ENCODE measurements at places on chromosomes 11 and 22.

- no peak for DNase-seq
Observed at GRCh38 chr11:76216536-76217325, 10.4 kb upstream of the WNT11 start.

DNA sequence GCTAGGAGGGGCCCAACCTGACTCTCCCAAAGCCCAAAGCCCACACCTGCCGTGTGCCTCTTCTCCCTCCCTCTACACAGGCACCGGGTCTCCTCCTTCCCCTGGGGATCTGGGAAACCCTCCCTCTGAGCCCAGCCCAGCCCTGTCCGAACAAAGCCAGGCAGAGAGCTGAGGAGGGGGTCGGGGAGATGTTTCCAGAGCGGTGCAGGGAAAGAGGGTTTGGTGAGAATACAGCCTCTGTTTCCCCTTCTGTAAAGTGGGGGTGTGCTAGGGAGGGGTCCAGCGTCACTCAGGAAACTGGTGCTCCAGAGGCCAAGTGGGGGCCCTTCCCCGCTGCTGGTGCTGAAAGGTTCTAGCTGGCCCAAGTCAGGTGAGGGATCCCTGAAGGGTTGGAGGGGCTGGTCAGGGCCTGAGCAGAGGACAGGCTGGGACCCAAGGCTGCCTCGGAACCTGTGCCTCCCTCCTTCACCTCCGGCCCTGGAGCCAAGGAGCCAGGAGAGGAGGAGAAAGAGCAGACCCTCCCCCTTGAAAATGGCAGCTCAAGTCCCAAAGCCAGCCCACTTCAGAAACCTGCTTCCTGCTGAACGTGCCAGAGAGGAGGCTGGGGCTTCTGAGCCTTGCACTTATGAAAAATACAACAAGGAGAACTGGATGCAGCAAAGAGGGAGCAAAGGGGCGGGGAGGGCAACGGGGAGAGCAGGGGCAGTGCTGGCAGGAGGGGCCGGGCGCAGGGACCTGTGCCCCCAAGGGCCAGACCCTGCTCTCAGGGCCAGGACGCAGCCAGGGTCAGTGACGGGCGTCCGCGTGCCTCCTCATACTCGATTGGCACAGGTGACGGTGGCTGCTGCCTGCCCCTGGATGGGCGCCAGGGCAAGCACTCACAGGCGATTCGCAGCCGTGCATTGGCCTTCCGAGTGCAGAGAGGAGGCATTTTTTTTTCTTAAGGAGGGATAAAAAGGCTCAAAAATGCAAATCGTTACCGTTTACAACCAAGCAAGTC, 43.2 kb downstream of the MACROD1 start:
- DNase-seq: no peak

DNA sequence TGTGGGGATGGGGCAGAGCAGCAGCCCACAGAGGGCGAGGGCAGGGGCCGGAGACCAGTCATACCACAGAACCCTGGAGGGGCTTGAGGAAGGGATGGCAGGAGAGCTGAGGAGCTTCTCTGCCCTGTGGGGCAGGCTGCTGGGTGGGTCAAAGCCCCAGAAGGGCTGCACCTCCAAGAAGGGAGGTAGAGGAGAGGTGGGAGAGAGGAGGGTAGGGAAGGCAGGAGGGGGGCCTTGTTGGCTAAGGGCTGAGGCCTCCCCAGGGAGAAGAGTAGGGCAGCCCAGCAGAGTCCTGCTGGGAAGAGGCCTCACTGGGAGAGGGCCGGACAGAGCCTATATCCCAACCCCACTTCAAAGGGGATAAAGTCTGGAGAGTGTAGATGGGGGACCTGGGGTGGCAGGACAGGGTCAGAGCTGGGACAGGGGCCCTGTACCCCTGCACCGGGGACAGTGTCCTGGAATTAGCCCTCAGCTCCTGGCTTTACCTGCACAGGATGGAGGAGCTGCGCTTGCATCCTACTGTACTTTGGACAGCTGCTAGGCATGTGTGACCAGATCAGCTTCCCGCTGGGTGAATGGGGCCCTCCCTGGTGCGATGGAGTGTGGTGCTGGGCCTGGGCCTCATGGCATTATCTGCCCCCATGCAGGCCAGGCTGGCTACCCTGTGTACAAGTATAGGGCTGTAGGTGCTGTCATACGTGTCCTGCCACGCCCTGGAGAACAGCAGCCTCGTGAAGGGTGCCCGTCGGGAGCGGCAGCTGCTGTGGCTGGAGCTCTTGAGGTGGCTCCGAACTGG, 7.3 kb downstream of the DGCR6L start:
- DNase-seq: no peak

DNA sequence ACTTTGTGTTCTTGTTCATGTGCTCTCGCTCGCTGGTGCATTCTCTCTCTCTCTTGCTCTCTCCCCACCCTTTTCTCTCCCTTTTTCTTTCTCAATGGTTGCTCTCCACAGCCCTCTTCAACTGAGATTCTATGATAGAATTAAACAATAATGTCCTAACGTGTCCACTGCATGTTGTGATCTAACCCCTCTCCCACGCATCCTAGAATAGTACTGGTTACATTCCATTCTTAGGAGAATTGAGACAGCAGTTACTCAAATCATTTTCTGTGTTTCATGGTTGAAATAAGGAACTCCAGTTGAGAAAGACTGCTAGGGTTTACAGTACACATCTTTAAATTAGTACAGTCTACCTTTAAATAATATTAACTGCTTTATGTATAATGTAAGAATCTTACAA, 318.1 kb upstream of the PITPNB start:
- no peak for DNase-seq

GRCh38 chr11:64225608-64226506, at the start of the genes NUDT22 and TRPT1:
NUDT22 (plus strand) TSS chr11:64226274; CDS start chr11:64226653, 379 bp downstream.
TRPT1 (minus strand) TSS chr11:64226186; CDS start chr11:64225860, 326 bp downstream.
- peak; percentile 85 for DNase-seq

GRCh38 chr22:22084089-22084711, 101.6 kb upstream of the TOP3B start:
- DNase-seq: no peak

GRCh38 chr11:72777755-72778278, 16.0 kb downstream of the STARD10 start:
- no peak for DNase-seq

DNA sequence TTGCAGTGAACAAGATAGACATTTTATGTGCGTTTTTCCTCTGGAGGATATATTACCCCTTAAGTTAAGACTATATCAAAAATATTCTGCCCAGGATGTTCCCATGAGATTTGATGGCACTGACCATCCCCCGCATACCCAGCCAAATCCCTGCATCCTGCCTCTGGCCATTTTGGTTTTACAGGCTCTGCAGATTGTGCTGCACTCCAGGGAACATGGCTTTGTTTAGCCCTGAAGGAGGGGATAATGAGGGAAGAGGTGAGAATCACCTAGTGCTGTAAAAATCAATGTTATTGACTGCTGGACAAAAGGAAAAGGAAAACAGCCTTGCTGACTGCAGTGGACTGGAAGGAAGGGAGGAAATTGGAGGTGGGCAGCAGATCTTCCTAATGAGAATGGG, 717.4 kb downstream of the DLG2 start:
- no peak for DNase-seq

DNA sequence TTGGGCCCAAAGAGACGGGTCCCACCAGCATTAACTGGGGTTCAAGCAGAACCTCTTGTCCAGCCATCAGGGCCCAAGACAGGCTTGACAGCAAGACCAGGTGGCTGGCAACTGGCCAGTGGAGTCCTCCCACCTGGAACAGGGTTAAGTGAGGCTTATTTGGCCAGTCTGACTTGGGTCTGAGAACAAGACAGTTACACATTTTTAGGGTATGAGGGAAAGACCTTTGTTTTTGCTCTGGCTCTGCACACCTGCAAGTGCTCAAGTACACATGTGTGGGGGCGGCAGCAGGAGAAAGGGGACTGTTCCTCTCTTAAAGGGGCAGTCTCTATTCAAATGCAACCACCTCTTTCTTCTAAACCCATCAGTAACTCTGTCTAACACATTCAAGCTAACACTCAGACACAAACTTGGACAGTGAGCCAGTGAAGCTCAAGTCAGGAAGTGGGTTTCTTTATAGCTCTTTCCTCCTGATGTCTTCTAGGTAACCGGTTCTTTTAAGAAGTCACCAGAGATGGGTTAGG, 116.2 kb downstream of the ETS1 start:
- no peak for DNase-seq

GRCh38 chr11:2104524-2105440, 34.4 kb downstream of the IGF2 start:
- DNase-seq: no peak

DNA sequence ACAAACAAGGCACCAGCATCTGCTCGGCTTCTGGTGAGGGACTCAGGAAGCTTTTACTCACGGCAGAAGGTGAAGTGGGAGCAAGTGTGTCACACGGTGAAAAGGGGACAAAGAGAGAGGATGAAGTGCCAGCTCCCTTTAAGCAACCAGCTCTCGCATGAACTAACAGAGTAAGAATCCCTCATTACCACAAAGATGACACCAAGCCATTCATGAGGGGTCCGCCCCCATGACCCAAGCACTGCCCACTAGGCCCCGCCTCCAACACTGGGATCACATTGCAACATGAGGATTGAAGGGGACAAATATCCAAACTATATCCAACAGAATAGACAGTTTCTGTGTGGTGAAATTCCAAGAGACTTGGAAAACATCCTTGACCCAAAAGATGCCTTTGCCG, 198.2 kb upstream of the POU2AF2 start:
- DNase-seq: no peak

- no peak for DNase-seq
Observed at GRCh38 chr11:121557348-121557747, 104.6 kb upstream of the SORL1-AS1 start.

GRCh38 chr11:64876835-64877341, 1.5 kb downstream of the EHD1 start:
- DNase-seq: no peak

DNA sequence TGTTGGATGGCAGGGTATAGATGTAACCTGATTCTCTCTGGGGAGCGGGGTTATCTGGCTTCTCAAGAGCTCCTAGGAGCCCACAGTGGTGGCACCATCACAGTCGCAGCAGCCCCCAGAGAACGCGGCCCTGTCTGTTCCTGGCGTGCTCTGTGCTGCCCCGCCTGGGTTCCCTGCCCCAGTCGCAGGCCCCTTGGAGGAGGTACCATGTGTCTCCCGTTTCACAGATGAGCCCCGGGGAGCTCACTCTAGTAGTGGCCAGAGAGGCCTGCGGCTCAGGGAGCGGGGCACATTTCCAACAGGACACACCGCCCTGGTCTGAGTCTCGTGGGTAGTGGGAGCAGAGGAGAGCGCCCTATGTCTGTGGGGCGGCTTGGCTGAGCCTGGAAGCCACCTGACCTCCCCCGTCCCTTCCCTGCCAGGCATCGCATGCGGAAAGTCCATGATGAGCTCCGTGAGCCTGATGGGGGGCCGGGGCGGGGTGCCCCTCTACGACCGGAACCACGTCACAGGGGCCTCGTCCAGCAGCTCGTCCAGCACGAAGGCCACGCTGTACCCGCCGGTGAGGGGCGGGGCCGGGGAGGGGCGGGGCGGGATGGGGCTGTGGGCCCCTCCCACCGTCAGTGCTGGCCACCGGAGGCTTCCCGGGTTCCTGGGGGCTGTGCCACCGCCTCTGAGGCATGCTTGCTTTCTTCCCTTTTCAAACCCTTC, 21.0 kb upstream of the PPP6R3 start:
- no peak for DNase-seq

GRCh38 chr22:50738649-50739227, 734 bp downstream of the ACR start:
- no peak for DNase-seq

DNA sequence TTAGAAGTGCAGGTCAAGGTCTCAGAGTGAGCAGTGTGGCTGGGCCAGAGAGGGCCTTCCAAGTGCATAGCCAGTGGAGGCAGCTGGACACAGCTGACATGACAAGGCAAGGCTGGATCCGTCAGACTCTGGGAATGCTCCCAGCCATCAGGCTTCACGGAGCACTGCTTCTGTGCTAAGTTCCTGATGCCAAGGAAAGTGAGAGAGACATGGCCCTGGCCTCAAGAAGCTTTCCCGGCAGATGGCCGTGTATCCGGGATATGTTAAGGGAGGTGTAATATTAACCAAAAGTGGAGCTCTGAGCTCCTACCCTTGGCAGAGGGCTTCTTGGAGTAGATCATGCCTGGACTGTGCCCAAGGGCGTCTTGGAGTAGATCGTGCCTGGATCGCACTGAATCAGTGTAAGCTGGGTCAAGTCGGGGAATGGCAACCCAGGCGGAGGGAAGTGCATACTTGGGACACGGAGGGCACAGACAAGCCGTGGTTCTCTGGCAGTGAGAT, 7.4 kb upstream of the EFCAB6 start:
- DNase-seq: no peak

DNA sequence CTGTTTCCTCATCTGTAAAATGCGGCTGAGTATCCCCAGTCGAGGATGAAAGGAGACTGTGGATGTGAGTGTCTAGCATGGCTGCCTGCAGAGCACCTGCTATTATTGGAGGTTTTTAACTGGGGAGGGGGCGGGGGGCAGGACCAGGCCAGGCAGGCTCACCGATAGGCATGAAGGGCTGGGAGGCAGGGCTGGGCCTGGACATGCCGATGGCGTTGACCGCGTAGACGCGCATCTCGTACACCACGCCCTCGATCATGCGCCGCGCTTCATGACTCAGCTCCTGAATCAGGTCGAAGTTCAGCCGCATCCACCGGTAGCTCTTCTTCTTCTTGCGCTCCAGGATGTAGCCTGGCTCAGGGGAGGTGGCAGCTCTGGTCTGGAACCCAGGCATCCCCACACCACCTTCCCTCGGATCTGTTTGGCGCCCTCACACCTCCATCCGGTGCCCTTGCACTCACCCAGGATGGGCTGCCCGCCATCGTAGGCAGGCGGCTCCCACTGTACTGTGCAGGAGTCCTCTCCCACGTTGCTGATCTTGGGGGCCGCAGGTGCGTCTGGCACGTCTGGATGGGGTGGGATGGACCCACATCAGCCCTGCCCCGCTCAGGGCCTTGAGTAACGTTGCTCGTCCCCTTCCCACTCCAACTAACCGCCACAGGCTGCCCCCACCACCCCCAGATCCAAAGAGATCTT, 15.1 kb downstream of the MYBPC3 start:
- DNase-seq: no peak

GRCh38 chr11:121082670-121083069, 18.4 kb upstream of the TECTA start:
- no peak for DNase-seq

- no peak for DNase-seq
Observed at GRCh38 chr11:36601155-36601554, 3.1 kb upstream of the RAG2 start.

DNA sequence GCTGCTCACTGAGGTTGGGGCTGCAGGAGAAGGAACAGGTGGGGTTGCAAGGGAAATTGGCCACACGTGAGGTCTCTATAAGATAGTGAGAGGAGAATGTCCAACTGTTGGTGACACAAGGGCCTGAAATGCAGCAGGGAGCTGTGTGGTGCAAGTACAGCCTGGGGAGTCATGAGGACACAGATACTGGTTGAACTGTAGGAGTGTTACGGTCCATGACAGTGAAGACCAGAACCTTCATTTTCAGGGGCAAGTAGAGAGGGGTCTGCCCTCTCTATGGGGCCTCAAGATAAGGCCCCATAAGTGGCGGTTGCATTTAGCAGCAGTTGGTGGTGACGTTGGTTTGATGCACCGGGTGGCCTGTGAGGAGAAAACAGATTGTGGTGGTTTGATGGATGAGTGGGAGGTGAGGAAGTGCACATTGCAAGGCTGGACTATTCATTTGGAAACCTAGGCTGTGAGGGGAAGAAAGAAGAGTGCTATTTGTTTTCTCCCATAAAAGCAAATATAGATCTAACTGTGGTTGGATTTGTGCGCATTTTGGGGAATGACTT, 39.4 kb downstream of the MICAL2 start:
- DNase-seq: no peak

GRCh38 chr11:126029805-126030204, 32.9 kb downstream of the CDON start:
- DNase-seq: no peak
